ENCODE measurements at places on chromosomes 5 and 9. TPM values are rescaled to one million over a fixed set of nuclear protein-coding genes. Genes with fewer than 3 reads are reported as not detected.

DNA sequence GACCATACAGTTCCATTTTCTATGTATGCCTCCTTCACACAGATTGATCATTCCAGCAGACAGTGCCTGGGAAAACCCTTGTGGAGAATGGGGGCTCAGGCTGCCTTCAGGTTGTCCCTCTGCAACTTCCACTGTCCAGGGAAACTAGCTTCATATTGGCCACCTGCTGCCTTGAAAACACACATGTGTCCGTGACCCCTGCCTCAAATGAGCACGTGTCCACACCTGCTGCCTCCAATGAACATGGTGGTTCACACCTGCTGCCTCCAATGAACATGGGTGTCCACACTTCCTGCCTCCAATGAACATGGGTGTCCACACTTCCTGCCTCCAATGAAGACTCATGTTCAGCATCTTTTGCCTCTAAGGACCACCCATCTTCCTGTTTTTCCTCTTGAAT, 185.4 kb upstream of the ADCY2 start:
- no peaks in the 10 kb centered on the region for H3K27me3 ChIP-seq
- H3K4me3 ChIP-seq, result no peak overlapping the region
- no peaks in the 10 kb centered on the region for H3K4me1 ChIP-seq
- H3K36me3 ChIP-seq, result no peaks in the 10 kb centered on the region
- H3K27ac ChIP-seq, result no peak overlapping the region
- DNase-seq, result no peak

DNA sequence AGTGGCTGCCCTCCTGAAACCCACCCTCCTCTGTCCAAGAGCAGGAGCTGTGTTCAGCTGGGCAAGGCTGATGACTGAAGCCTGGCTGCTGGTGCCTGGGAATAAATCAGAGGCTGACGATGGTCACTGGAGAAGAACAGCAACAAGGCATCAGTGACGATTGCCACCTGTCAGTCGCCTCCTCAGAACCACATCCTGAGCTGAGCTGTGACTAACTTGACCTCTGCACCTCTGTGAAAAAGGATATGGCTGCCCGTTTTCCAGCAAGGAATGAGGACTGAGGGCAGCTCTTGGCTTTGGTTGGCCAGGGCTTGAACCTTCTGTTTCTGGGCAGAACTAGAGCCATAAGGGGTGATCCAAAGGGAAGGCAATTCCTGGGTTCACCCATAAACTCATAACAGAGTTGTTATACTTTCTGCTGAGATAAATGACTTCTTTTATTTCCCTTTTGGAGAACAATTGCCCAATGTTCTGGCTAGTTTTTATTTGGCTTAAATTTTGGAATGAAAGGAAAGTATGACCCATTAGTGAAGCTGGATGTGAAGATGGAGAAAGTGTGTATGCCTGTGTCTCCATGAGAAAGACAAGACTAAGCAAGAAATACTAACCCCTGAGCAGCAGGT, 40.1 kb downstream of the TRIP13 start:
- DNase-seq, result no peak
- H3K27ac ChIP-seq, result no peak overlapping the region
- no peaks in the 10 kb centered on the region for H3K36me3 ChIP-seq
- H3K4me1 ChIP-seq, result no peaks in the 10 kb centered on the region
- no peaks in the 10 kb centered on the region for H3K27me3 ChIP-seq

- H3K4me3 ChIP-seq, result no peak overlapping the region
- no peak overlapping the region for H3K27ac ChIP-seq
- H3K36me3 ChIP-seq, result no peaks in the 10 kb centered on the region
- H3K4me1 ChIP-seq, result no peaks in the 10 kb centered on the region
These were observed 2.2 kb downstream of the CCNJL start for GRCh38 chr5:160310140-160310539.

GRCh38 chr5:154038261-154038706, 426 bp downstream of the FAM114A2 start:
- peak overlapping the region; percentile 78 for H3K4me3 ChIP-seq
- no peaks in the 10 kb centered on the region for H3K27me3 ChIP-seq
- H3K27ac ChIP-seq, result peak overlapping the region; percentile 5
- no peak for DNase-seq

DNA sequence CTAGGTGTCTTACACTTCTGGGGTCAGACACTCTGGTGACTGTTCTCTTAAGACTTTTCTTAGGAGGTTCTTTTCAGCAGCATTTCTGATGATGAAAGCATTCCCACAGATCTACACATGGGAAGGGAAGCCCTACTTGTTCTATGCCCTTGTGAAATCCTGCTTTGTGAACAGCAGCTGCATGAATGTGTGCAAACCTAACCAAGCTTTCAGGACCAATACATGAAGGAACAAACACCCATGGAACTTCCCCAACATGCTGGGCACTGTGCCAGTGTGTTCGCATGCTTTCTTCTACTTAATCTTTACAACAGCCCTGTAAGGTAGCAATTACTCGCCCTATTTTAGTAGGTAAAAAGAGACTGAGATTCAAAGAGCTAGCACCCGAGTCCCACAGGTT, 439.9 kb upstream of the KLF4 start:
- H3K36me3 ChIP-seq, result no peaks in the 10 kb centered on the region
- DNase-seq, result peak; percentile 56
- no peaks in the 10 kb centered on the region for H3K4me1 ChIP-seq
- no peaks in the 10 kb centered on the region for H3K27me3 ChIP-seq
- H3K4me3 ChIP-seq, result no peak overlapping the region

GRCh38 chr9:137270929-137271695, 6.4 kb upstream of the TOR4A start:
- H3K36me3 ChIP-seq, result no peaks in the 10 kb centered on the region
- peaks cover 6% of the 10 kb centered on the region for H3K4me1 ChIP-seq
- no peak overlapping the region for H3K4me3 ChIP-seq
- H3K27ac ChIP-seq, result no peak overlapping the region

GRCh38 chr5:163165277-163165676, 272.1 kb upstream of the CCNG1 start:
- peak; percentile 5 for DNase-seq
- H3K4me1 ChIP-seq, result no peaks in the 10 kb centered on the region
- H3K4me3 ChIP-seq, result no peak overlapping the region
- H3K36me3 ChIP-seq, result no peaks in the 10 kb centered on the region
- no peak overlapping the region for H3K27ac ChIP-seq

DNA sequence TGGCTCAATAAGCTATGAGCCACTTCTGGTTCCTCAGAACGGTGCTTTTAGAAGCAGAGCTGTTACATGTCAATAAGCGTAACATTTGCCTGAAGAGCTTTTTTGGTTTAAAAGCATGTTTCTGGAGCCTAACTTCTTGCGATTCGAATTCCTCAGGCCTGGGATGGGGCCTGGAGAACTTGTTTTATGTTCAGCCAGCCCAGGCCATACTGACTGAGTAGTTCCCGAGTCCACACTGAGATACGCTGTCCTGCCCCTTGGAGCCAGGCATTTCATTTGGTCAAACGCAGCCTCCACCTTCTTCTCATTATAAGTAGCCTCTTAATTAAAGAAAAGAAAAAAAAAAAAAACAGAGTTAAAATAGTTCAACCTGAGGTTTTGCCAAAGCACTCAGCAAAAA, 260.6 kb upstream of the ANKRD55 start:
- no peak overlapping the region for H3K27ac ChIP-seq
- no peak for DNase-seq
- H3K36me3 ChIP-seq, result no peaks in the 10 kb centered on the region
- H3K27me3 ChIP-seq, result no peaks in the 10 kb centered on the region

DNA sequence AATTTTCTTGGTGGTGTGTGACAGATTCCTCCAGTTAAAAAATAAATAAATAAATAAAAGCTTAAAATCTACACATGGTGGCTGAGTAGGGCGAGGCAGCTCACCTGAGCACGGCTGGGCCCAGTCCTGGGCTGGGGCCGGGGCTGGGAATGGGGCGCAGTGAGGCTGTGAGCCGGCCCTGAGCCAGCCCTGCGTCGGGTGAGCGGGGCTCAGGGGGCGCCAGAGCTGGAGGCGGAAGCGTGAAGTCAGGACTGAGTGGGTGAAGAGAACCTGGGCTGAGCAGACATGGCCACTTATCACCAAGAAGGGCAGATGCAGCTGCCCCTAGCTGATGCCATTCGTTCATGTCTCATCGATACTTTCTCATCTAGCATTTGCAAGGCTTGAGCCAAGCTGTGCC, 22.8 kb upstream of the DTWD2 start:
- no peak overlapping the region for H3K4me3 ChIP-seq
- no peaks in the 10 kb centered on the region for H3K36me3 ChIP-seq
- no peak for DNase-seq
- no peaks in the 10 kb centered on the region for H3K27me3 ChIP-seq
- no peak overlapping the region for H3K27ac ChIP-seq

DNA sequence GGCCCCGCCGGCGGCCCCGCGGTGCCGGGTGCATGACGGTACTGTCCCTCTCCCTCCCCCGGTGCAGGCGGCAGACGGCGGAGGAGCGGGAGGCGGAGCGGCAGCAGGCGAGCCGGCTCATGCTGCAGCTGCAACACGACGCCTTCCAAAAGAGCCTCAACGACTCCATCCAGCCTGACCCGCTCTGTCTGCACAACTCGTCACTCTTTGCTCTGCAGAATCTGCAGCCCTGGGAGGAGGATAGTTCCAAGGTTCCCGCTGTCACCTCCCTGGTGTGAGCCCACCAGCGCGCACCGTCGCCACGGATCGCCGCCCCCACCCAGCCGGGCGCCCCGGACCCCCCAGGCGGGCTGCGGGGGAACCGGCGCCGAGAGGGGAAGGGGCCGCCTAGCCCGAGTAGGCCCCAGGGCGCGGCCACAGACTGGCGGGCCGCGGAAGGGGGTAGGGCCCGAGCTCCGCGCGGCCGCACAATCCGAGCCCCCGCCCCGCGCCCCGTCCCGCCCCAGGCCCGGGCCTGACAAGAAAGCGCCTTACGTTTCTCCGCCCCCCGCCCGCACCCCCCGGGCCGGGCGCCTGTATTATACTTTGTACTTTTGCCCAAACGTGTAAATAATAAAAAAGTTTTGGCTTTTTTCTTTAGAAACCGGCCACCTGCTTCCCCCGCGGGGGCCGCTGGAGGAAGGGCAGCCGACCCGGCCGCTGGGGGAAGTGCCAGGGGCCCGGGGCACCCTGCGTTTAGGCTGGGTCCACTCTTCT, 2.5 kb downstream of the TLX3 start:
- peaks cover 5% of the 10 kb centered on the region for H3K4me1 ChIP-seq
- no peak overlapping the region for H3K4me3 ChIP-seq
- DNase-seq, result no peak
- no peaks in the 10 kb centered on the region for H3K27me3 ChIP-seq
- H3K36me3 ChIP-seq, result no peaks in the 10 kb centered on the region

GRCh38 chr9:119934497-119934896, 565.3 kb upstream of the BRINP1 start:
- DNase-seq, result no peak
- H3K36me3 ChIP-seq, result no peaks in the 10 kb centered on the region
- no peak overlapping the region for H3K4me3 ChIP-seq
- no peaks in the 10 kb centered on the region for H3K27me3 ChIP-seq

DNA sequence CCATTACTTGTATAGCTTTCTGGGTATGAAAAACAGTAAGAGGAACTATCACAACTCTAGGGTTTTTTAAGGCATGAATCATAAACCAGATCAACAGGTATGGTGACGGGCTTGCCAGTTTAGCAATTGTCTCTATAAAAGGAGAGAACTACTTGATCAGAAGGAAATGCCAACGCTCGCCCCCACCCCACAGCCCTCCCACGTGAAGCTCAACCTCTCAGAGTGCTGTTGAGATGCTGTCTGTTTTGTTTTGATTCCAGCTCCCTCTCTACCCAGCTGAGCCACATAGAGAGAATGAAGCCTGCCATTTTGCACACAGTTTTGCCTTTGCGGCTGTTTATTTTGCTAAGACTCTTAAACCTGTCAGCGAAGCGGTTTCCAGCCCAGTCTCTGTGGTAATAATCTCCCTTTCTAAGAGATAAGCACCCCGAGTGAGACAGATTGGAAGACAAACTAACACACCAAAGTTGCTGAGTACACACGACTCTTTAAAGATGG, 257.9 kb upstream of the ANKRD55 start:
- H3K4me1 ChIP-seq, result peaks cover 17% of the 10 kb centered on the region
- no peaks in the 10 kb centered on the region for H3K27me3 ChIP-seq
- H3K4me3 ChIP-seq, result no peak overlapping the region
- no peak overlapping the region for H3K27ac ChIP-seq

DNA sequence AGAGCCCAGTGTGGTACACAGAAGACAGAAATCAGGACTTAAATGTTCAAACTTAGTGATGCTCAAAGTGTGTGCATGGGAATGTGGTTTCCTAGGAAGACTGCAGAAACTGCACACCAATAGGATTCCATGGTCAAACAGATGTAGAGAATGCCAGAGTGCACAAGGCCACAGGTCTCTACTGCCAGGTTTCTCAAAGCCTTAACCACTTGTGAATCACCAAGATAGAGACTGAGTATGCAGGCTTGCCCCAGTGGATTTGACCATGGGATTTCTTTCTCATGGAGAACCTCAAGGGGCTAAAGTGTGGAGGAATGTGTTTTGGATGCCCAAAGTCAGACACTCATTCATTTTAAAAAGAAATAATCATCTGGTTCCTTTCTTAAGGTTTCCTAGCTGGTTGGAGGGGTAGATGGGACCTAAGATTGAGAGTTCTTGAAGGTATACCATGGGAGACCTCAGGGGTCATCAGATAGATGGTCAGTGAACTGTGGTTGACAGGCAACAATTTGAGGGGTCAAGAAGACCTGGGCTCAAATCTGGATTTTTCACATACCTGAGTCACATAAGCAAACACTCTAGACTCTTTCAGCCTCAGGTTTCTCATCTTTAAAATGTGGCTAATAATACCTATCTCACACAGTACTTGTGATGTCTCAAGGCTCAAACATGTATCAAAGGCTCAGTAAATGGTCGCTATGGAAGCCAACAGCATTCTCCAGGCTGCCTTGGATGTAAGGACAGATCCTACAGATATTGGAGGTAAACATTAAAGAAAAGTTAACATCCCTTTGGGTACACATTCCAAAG, 81.1 kb downstream of the BOD1 start:
- H3K27me3 ChIP-seq, result no peaks in the 10 kb centered on the region
- no peak overlapping the region for H3K4me3 ChIP-seq
- no peaks in the 10 kb centered on the region for H3K36me3 ChIP-seq
- no peak overlapping the region for H3K27ac ChIP-seq
- DNase-seq, result no peak

GRCh38 chr5:91607675-91608074, 224.6 kb upstream of the ARRDC3 start:
- H3K27me3 ChIP-seq, result no peaks in the 10 kb centered on the region
- no peak for DNase-seq
- no peaks in the 10 kb centered on the region for H3K4me1 ChIP-seq
- H3K36me3 ChIP-seq, result no peaks in the 10 kb centered on the region

DNA sequence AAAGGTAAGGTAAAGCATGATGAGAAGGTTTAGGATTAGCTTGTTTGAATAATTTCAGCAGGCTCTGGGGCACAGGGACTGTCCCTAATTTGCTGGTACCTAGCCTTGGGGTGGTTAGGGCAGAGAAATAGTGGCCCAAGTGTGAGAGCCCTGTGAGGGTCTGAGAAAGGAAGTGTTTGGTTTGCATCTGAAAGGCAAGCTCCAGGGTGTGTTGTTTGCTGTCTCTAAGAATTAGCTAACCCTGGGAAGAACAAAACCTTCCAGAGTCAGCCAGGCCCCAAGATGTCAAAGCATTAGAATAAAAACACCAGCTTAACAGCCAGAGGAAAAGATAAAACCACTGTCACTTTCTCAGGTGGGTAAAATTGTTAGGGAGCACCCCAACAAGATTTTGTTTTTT, 31.0 kb downstream of the TMEM252 start:
- no peaks in the 10 kb centered on the region for H3K27me3 ChIP-seq
- no peak for DNase-seq
- no peak overlapping the region for H3K27ac ChIP-seq
- H3K36me3 ChIP-seq, result no peaks in the 10 kb centered on the region
- H3K4me3 ChIP-seq, result no peak overlapping the region

Gene PITX1
- 0.57 TPM for total RNA-seq

Gene ZFP2
- 3.0 TPM for total RNA-seq

Gene IFNA2
- not detected for total RNA-seq

Gene PCDHA8
- 0.25 TPM for total RNA-seq

Gene IL33
- total RNA-seq, result 13.3 TPM

Gene SEMA6A
- 35.0 TPM for total RNA-seq

Data from ovary (tissue), 10 donors.